ENCODE measurements at places on chromosomes 5 and 9.

DNA sequence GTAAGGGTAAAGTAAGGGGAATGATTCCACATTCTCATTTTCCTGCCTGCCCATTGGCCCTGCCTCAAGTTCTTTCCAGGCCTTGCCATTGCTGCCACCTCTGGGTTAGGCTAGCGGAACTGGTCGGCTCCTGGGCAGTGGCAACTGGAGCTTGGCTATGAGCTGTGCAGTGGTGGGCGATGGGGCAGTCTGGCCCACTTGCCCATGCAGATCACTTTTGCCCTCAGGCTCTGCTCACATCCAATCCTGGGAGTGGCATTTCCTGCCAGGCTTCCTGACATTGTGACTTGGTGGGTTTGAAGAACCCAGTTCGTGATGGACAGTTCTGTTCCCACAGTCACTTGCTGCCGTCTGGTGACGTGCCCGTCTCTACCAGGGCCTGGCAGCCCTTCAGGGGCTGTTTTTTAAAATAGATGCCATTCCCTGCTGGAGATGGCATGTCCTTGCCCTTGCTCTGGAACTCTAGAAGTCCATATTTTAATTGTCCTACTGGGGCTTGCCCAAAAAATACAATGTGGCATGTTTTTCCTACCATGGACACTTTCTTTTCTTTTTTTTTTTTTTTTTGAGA, 86.1 kb downstream of the FGF18 start:
- DNase-seq, result no peak

DNA sequence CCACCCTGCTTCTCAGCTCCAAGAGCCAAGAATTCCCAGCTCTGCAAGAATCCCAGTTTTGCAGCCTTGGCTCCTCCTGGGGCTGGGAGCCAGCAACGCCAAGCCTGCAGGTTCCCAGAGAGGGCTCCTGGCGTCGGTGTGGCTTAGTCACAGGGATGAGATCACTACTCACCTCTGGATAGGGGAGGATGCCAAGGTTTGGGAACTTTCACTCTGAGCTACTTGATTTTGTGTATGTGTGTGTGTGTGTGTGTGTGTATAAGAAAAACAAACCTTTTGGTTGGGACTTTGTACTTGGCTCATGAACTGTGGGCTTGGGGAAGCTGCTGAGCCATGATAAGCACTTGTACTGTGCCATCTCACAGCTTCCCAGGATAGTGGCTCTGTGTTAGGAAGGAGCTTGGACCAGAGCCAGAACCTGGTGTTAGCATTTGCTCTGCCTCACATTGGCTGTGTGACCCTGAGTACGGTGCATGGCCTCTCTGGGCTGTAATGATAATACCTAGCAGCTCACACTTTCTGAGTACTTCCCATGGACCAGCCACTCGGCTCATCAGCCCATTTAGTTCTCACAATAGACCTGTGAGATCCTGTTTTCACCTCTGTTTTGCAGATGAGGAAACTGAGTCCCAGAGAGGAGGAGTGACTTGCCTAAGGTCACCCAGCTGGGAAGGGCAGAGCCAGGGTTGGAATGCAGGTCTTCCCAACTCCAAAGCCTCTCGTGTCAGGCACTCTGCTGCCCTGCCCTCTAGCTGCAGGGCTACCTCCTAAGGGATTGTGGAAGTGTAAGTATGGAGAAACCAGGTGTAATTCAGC, 41.4 kb upstream of the DAB2IP start:
- no peak for DNase-seq

- peak; percentile 39 for DNase-seq
Observed at GRCh38 chr9:135909371-135909770, 2.0 kb upstream of the CAMSAP1 start.

DNA sequence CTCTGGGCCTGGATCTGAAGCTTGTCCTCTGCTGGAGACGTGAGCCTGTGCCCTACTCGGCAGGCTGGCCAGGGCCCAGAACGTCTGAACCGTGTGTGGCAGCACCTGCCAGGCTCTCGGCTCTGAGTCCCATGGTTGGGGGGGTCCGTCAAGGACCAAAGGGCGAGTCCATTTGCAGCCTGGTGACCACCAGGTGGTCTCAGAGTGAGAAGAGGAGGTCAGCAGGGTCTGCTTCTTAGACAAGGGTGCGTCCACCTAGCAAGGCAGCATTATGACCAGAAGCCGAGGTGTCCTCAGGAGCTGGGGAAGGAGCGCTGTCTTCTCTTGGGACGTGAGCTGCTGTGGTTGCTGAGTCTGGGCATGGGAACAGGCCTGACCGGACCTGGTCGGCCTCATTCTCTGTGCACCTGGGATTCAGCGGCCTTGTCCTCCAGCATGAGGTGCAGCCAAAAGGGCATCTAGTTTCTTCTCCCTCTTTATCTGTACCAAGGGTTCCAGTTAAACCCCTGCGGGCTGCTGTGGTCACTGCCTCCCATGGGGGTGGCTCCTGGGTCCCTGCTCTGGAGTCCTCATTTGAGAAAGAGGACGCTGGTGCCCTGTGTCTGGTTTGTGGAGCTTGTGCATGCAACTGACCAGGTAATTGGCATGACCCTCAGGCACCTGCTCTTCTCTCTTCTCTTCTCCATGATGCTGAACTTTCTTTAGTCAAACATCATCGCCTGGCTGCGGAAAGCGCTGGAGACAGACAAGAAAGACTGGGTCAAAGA, 14.4 kb downstream of the EXOC3 start:
- DNase-seq, result peak; percentile 53

- peak; percentile 59 for DNase-seq
Observed at GRCh38 chr5:57117596-57117995, 56.3 kb upstream of the GPBP1 start.

GRCh38 chr9:16102154-16102553, 549.3 kb downstream of the CCDC171 start:
- DNase-seq, result no peak

GRCh38 chr9:80964914-80965313, 724.4 kb downstream of the TLE1 start:
- no peak for DNase-seq

GRCh38 chr9:90343991-90344390, 298.6 kb downstream of the DIRAS2 start:
- DNase-seq, result no peak

GRCh38 chr9:136312436-136312835, 8.5 kb upstream of the CCDC187 start:
- peak; percentile 55 for DNase-seq

- DNase-seq, result no peak
Observed at GRCh38 chr5:53924392-53924791, 364.0 kb downstream of the NDUFS4 start.

- peak; percentile 34 for DNase-seq
Observed at GRCh38 chr5:68424799-68425537, 209.4 kb downstream of the PIK3R1 start.

DNA sequence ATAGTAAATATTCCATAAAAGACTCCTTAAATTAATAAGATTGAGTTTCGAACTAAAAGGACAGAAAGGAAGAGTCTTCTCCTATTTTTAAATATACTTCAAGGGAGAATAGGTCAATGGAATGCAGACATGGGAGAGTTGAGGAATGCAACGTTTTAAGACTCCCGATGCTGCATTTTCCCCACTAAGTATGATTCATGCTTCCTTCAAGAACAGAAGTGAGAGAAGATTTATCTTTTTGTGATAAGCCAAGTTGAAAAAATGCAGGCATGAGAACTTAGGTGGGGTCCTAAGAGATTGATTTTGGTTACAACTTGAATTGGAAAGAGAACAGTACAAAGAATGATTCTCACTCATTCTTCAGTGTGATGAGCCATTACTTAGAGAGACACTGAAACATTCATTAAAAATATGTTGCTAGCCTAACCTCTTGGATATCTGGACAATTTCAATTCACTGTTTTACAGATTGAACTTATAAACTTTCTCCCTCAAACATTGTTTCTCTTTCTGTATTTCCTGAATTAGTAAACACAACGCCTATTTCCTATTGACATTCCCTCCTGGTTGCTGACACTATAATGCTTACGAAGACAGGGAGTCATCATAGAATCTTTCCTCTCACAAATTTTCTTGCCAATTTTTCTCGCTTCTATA, 1666.1 kb upstream of the WWC1 start:
- no peak for DNase-seq

GRCh38 chr5:78647838-78648358, 674 bp downstream of the LHFPL2 start:
- no peak for DNase-seq

DNA sequence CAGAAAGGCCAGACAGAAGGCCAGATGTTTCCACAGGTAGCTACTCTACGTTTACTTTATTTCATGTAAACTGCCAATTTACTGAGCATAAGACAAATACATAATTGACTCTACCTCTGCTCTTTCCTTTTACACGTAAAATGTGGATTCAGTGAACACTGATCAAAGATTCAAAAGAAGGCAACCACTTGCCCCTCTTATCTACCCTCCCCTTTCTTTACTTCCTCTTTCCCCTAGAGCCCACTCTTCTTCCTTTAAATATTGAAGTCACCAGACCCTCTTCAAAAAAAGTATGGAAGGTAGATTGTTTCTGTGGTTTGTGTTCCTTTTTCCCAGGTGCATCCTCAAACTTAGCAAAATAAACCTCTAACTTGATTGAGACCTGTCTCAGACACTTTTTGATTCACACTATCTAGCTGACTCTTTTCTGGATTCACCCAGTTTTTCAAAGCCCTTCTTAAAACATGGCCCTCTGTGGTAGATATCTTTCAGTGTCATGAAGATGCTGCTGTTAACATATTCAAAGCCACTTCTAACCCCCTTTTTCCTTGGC, 6.7 kb downstream of the FAM114A2 start:
- no peak for DNase-seq

DNA sequence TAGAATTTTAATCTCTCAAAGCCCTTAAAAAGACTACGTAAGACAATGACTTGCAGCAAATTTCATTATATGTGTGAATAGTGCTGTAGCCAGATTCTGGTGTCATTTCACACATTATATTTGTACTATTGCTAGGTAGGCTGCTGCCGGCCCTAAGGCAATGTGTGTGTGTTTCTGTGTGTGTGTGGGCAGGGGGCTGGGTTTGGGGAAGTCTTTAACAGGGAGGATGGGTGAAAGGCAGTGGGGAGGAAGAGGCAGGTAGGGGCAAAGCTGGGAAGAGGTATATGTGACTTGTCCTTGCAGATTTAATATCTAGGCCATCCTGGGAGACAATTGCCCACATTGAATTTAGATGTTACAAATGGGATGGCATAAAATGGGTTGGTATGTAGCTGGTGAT, 130.8 kb downstream of the MACIR start:
- DNase-seq, result no peak

DNA sequence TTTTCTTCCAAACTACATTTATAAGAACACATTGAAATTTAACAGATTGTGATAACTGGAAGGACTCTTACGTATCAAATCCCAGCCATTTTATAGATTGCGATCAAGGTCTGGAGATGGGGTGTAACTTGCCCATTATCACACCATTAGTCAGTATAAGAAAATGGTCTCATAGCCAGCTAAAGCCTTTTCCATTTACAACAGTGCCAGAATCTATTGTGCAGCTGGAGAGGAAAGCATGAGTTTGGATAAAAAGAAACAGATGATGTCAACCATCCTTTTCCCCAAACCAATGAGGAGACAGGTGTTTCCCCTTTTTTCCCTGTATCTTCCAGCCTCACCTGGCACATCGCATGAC, 658.8 kb downstream of the ACTL7B start:
- no peak for DNase-seq

- DNase-seq, result peak; percentile 46
Observed at GRCh38 chr9:131398204-131398603, 4.3 kb downstream of the PRRC2B start.

- DNase-seq, result no peak
Observed at GRCh38 chr5:154421868-154422267, 23.9 kb upstream of the SAP30L start.

DNA sequence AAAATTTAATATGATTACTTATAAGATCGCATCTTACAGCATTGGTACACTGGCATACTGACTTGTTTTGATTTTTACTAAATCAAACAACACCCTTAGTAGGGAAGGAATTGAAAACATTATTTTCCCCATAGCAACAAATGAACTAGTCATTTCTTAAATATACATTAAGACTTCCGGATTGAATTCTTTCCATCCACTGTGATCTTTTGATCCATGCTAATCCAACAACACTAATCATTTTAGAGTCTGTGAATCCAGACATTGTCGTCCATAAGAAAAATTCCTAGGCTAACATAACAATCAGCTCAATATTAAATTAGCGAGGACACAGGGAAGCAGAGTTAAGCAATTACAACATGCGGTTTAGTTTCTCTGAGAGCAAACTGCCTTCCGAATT, 21.6 kb upstream of the ERAP1 start:
- DNase-seq, result no peak

- no peak for DNase-seq
Observed at GRCh38 chr5:10797261-10797660, 36.2 kb upstream of the DAP start.

DNA sequence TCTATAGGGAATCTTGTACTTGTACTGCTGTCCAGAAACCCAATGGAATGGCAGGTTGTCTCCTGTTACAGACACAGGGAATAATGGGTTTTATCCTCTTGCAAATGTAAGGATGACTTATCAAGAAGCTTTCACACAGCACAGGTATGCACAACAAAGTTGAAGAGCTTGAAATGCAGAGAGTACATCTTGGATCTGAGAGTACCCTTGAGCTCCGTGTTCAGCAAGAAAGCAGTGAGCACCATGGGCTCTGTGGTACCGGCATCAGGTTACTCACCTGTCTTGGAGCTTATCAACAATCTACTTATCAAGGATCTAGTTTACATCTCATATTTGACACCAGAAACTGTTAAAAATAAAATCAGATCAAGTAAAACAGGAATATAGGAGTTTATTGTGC, 22.0 kb upstream of the EMB start:
- DNase-seq, result no peak

DNA sequence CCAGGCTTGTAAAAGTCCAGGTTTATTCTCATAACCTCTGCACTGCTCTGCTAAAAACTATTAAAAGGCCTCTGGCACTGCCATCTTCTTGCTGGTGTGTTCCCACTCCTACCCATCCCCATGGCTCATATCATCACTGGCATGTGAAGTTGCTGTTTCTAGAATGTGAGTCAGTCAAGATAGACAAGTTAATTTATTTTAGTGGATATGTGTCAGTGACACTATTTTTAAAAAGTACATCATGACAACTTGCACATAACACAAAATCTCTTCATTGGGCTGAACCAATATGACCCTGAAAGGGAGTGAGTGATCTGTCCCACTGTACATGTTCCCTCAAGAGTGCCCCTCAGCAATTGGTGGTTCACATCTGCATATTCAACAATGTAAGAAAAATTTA, 299.7 kb downstream of the NFIB start:
- DNase-seq, result no peak

DNA sequence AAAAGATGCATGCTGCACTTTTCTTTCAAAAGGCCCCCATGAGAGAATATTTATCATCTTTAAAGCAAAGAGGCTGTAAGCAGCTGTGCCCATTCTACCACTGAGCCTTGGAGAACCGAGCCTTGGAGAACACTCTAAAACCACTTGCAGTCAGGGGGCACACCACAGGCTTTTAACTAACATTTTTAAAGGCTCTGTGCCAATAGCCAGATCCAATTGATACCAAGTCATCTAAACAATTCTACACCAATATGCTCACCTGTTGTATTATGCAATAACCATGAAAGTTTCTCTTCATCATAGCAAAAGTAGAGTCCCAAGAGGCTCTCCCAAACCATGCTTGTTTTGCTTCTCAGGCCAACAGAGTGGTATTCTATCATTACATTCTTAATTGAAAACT, 1090.5 kb upstream of the SEMA6A start:
- DNase-seq, result no peak

- no peak for DNase-seq
Observed at GRCh38 chr9:129574911-129575585, 45.9 kb downstream of the C9orf50 start.
